Tongue (tissue), 3 donors: ENCODE measurements at places on chromosomes 4 and X. TPM values are rescaled to one million over a fixed set of nuclear protein-coding genes. Genes with fewer than 3 reads are reported as not detected.

BTK gene
- 3.6 TPM for total RNA-seq

FBXW7 gene
- 126 TPM for total RNA-seq

MID2 gene
- total RNA-seq, result 25.8 TPM

OPN1MW2 gene
- not detected for total RNA-seq

TMEM144 gene
- 9.1 TPM for total RNA-seq

OTUD4 gene
- 110 TPM for total RNA-seq

FABP2 gene
- total RNA-seq, result not detected

RNF150 gene
- total RNA-seq, result 62.1 TPM

F9 gene
- total RNA-seq, result not detected

RRH gene
- total RNA-seq, result not detected

TADA2B gene
- total RNA-seq, result 27.4 TPM

CMC4 gene
- 13.0 TPM for total RNA-seq

DMRTC1B gene
- total RNA-seq, result not detected

ELOVL6 gene
- total RNA-seq, result 8.9 TPM

HTN1 gene
- total RNA-seq, result not detected

CDS1 gene
- total RNA-seq, result 4.5 TPM

UGT2B11 gene
- 0.82 TPM for total RNA-seq

CLRN2 gene
- total RNA-seq, result not detected

NEIL3 gene
- 3.0 TPM for total RNA-seq

SOWAHB gene
- total RNA-seq, result 0.82 TPM

HMX1 gene
- total RNA-seq, result not detected

FAM9C gene
- total RNA-seq, result not detected

MAGEB17 gene
- not detected for total RNA-seq

EIF2S3 gene
- total RNA-seq, result 194 TPM

POU4F2 gene
- not detected for total RNA-seq

DUX4 gene
- total RNA-seq, result not detected

NPFFR2 gene
- not detected for total RNA-seq

TSPAN7 gene
- 37.8 TPM for total RNA-seq

MAGED4 gene
- total RNA-seq, result 3.5 TPM

HELT gene
- not detected for total RNA-seq

NPY2R gene
- 0.41 TPM for total RNA-seq

RAB40AL gene
- not detected for total RNA-seq

UGT2B10 gene
- not detected for total RNA-seq
